ENCODE measurements at places on chromosomes 11 and 22. TPM values are rescaled to one million over a fixed set of nuclear protein-coding genes. Genes with fewer than 3 reads are reported as not detected.

Gene GRAP2
- total RNA-seq = not detected

Gene PTPRJ
- total RNA-seq = 0.09 TPM

Gene F2
- not detected for total RNA-seq

Gene FDX1
- 7.9 TPM for total RNA-seq

Gene HEPHL1
- not detected for total RNA-seq

Gene EXPH5
- total RNA-seq = under 0.01 TPM

Gene LINC01488
- total RNA-seq = under 0.01 TPM

Gene SCT
- not detected for total RNA-seq

Gene C11orf91
- 0.11 TPM for total RNA-seq

Gene JAML
- total RNA-seq = 0.11 TPM

Gene TALDO1
- 101 TPM for total RNA-seq

Gene POGLUT3
- total RNA-seq = 5.6 TPM

Gene RIMBP3C
- total RNA-seq = 0.17 TPM

Gene MIOX
- total RNA-seq = not detected

Gene TEX12
- total RNA-seq = not detected

Gene CSF2RB
- 3.4 TPM for total RNA-seq

Gene GGTLC2
- not detected for total RNA-seq

All from dermis lymphatic vessel endothelial cell (primary cell).